ENCODE measurements at places on chromosomes 3 and 15.

GRCh38 chr3:47473391-47473790, 2.4 kb downstream of the SCAP start:
- DNase-seq: no peak

DNA sequence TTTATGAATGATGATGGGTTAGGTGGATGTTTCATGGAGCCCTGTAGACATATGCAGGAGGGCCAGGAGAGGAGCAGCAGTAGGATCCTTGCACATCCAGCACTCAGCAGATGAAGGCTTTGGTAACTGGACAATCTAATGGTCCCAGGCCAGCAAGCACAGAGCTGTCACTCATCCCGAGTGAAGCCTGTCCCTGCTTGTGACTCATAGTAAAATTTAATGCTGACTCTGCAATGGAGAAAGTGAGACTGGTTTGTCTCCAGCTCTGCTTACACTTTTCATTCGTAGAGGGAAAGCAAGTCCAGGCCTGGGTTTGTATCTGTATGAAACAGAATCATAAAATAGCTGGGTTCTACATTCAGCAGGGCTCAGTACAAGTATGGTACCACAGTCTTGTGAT, 131.7 kb downstream of the DTWD1 start:
- no peak for DNase-seq

DNA sequence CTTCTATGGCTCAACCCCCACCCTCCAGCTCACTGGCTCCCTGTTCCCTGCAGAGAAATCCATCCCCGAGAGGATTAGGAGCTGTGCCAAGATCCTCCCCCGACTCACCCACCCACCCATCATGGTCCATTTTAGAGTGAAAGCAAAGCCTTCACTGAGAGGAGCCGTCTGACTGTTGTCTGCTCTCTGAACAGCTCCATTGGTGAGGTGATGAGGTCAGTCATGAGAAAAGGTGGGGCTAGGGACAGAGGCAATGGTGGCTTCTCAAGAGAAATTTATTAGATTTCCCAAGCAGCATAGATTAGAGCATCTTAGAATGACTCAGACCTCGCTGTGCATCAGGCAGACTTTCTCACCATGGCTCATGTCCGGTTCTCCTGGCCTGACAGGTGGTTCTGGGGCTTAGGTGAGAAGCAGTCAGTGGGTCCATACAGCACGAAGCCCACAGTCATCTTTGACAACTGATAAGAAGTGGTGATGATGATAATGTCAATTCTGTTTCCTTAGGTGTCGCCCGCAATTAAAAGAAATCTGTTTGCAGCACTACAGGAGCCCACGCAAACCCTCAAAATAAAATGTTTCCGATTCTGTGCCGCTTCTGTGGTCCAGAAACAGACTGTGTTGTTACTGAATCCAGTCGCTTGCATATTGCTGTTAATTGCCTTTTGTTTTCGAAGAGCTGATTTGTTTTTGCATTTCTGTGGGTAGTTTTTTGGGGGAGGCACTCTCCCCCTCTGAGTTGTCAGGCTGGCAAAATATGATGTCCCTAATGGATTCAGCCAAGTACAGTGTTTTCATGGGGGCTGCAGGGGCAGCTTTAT, 24.8 kb upstream of the RHO start:
- DNase-seq: no peak

DNA sequence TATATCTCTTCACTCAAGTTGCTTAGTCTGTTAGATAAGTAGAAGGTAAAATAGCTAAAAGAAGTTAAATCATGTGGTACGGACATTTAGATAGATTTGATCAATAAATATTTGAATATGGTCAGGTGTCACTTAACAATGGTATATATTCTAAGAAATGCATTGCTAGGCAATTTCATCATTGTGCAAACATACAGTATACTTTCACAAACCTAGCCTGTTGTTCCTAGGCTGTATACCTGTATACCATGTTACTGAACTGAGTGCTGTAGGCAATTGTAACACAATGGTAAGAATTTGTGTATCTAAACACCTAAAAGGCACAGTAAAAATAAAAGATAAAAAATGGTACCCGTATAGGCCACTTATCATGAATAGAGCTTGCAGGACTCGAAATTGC, 112.8 kb upstream of the CGNL1 start:
- DNase-seq: no peak

DNA sequence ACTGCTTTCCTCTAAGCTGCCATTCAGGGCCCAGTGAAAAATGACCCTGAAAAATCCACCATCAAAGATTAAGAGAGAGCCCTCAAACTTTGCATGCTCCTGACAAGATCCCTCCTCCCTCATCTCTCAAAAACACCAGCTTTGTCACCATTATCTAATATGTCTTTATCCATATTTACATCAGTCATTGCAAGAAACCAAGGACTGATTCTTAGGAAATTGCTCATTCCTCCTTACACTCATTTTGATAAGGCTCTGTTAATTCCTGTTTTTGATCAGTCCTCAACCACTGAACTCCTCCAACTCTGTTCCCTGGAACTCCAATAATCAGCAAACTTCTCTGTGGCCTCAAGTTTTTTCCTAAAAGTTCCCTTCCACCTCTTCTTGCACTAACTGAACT, 51.8 kb downstream of the CD200 start:
- DNase-seq: no peak

- no peak for DNase-seq
Observed at GRCh38 chr15:76312540-76313174, 1.4 kb upstream of the ETFA start.

Measured in stimulated activated CD8-positive, alpha-beta memory T cell treated with anti-CD3 and anti-CD28 coated beads, Interleukin-2, amount 100 ng/mL, for 1 hour (primary cell).